Stimulated activated CD4-positive, alpha-beta T cell treated with anti-CD3 and anti-CD28 coated beads, TNF-alpha, amount 100 ng/mL, for 1 hour (primary cell): ENCODE measurements at places on chromosomes 11 and 22.

DNA sequence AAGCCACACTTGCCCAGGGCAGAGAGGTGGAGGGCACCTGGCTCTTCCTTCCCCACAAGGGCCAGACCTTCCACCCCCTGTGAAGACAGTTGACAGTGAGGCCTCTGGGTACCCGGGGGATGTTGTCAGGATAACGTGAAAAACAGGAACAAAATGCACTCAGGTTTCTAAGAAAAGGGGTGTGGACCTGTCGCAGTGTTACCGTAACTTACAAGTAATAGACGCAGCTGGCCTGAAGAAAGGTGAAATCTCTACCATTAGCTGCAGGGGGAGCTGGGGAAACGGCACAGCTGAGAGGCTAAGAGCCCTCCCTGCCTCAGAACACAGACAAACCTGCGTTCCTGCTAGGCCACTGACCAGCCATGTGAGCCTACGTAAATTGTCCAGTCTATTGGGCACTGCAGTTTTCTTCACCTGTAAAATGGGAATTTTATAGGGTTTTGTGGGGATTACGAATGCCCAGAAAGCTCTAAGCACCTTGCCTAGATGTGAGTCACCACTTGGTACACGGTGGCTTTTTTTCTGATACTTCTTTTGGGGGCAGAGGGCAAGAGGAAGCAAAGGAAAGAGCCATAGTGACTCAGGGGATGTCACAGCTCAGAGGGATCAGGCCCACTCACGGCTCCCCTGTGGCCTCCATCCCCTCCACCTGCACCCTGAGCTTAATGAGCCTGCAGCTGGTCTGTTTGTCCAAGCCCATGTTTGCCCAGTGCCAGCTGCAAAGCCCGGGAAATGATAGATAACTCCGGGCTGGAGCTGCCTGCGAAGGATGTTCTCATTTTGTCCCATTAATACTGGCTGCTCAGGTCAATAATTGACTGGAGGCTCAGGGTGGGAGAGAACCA lies 18.4 kb upstream of the CABP7 start:
- DNase-seq = no peak

- no peak for DNase-seq
Measured at GRCh38 chr22:35587447-35587870, 29.7 kb downstream of the MB start.

GRCh38 chr22:41273128-41273527 lies 12.9 kb downstream of the RANGAP1 start:
- DNase-seq = no peak

DNA sequence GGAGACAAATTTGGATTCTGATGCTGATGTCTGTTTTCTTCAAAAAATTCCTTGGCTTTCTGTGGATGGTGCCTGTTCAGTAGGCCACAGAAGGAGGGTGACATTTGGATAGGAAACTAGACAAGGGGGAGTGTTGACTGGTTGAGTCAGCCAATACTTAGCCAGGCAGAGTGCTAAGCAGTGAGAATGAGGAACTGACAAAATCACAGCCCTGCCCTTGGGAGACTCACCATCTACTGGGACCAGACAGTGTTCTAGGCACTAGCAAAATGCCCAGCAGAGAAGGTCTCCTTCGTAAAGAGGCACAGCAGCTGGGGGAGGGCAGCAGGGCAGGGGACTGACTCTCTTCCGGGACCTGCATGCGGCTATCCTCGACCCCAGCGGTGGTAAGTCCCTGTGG lies 190.2 kb downstream of the DSCAML1 start:
- no peak for DNase-seq

DNA sequence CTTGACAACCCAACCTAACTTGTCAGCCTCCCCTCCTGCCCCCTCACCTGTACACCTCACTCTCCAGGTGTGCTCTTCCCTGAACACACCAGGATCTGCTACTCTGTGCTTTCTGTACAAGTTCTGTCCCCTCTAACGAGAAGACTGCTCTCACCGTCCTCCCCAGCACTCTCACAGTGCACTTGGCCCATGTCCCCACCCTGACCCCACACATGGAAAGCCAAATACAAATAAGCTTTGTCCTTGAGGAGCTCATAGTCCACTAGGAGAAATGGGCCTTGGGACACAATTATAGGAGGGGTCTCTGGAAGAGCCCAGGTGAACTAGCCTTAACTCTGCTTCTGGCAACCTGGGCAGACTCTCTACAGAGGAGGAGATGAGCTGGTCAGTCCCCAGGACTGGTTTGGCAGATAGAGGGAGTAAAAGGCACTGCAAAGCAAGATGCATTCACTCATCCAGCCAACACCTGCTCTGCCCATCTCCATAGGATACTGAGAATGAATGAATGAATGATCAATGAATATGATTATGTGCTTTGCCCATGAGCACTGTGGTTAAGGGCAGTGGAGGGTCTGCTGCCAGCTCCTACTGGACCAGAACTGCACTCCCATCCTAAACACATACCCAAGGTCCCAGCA lies 9.9 kb downstream of the NIPSNAP1 start:
- DNase-seq = no peak

- DNase-seq = no peak
Measured at GRCh38 chr11:56855217-56855616, 106.7 kb upstream of the OR9G4 start.

DNA sequence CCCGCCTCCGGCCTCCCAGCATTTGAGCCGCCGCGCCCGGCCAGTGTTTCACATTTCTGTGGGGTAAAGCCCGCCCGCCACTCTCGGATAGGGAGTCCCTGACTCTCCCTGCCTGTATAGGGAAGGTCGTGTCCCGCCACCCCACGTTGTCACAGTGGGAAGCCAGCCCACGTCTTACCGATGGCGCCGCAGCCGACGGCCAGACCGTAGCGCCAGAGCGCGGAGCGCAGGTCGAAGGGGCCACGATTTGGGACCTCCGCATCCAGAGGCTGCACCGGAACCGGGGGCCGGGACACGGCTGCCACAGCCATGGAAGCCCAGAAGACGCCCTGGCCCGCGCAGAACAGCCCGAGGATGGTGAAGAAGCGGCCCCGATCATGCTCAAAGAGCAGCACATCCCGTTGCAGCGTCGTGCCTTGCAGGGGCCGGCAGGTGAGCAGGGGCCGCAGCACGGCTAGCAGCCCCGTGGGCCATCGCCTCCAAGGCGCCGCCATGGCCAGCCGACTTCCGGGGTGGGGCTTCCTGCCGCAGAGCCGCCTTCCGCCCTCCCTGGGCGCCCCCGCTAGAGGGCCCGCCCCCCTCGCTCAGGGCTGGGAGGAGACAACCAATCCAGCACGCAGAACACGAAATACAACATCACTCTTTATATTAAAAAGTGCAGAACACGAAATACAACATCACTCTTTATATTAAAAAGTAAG lies at the start of gene TMEM223:
TMEM223 (minus strand) TSS at position 506 of the 701 bp plus-strand sequence; CDS start at position 494, 12 bp downstream.
- DNase-seq = peak; percentile 72
